Activated naive CD4-positive, alpha-beta T cell treated with anti-CD3 and anti-CD28 coated beads for 36 hours (primary cell): ENCODE measurements at places on chromosomes 2 and 18.
A peak's percentile ranks its signal among the peaks of the same experiment; 100 is the strongest.

GRCh38 chr2:11073776-11074175 is 81.5 kb upstream of the SLC66A3 start:
- no peak for DNase-seq
- no peaks in the 10 kb centered on the region for H3K36me3 ChIP-seq
- peaks cover 18% of the 10 kb centered on the region for H3K27me3 ChIP-seq
- H3K4me1 ChIP-seq: peaks cover 4% of the 10 kb centered on the region
- no peak overlapping the region for H3K27ac ChIP-seq

DNA sequence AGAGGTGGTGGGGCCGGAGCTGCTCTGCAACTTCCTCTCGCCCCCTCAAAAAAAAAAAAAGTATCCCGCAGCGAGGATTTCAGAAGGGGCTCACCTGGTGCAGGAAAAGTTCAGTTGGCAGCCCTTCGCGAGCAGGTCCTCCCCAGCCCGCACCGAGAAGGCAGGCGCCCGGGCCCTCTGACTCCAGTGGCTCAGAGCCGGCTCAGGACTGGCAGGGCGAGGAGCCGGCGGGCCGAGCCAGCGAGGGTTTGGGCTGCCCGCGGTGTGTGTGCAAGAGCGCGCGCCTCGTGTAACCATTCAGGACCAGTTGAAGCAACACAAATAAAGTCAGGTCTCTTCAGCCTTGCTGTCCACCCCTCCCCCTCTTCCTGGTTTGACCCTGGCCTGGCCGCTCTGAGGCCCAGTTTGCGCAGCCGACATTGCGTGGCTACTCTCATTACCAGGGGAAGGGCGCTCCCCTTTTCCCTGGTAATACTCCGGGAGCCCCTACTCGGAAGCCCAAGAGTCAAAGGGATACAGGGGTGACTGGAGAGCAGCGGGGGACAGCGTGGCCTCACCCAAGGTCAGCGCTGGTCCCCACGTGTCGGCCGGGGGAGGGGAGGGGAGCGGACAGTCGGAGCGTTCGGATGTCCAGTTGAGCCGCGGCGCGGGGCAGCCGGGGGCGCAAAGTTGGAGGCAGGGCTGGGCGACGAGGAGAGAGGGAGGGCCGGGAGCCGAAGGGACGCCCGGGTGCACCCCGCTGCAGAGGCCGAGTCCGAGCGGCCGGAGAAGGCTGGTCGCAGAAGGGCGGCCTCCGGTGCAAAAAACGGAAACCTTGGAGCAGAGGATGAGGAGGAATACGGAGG is 12.3 kb downstream of the EN1 start:
- peak overlapping the region; percentile 34 for H3K4me3 ChIP-seq
- H3K4me1 ChIP-seq: peaks cover 11% of the 10 kb centered on the region
- no peaks in the 10 kb centered on the region for H3K36me3 ChIP-seq
- no peak overlapping the region for H3K27ac ChIP-seq

DNA sequence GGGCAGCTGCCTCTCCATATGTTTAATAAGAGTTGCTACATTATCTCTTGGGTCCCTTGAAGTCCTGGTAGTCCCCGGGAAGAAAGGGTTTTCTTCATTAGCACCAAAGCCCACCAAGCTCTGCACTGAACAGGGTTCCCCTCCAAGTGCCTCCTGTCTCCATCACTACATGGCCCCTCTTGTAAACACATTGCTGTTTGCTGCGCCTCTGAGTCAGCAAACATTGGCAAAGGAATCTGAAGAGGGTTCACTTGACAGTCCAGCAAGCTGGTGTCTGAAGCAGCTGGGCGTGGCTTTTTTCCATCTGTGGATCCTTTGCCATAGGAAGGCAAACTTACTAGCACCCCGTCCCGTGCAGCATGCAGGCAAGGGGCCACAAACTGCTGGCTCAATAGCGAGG is 82.8 kb downstream of the TEX51 start:
- no peaks in the 10 kb centered on the region for H3K36me3 ChIP-seq
- peaks cover 3% of the 10 kb centered on the region for H3K27me3 ChIP-seq
- no peaks in the 10 kb centered on the region for H3K4me1 ChIP-seq
- DNase-seq: no peak
- H3K27ac ChIP-seq: no peak overlapping the region
- H3K4me3 ChIP-seq: no peak overlapping the region

DNA sequence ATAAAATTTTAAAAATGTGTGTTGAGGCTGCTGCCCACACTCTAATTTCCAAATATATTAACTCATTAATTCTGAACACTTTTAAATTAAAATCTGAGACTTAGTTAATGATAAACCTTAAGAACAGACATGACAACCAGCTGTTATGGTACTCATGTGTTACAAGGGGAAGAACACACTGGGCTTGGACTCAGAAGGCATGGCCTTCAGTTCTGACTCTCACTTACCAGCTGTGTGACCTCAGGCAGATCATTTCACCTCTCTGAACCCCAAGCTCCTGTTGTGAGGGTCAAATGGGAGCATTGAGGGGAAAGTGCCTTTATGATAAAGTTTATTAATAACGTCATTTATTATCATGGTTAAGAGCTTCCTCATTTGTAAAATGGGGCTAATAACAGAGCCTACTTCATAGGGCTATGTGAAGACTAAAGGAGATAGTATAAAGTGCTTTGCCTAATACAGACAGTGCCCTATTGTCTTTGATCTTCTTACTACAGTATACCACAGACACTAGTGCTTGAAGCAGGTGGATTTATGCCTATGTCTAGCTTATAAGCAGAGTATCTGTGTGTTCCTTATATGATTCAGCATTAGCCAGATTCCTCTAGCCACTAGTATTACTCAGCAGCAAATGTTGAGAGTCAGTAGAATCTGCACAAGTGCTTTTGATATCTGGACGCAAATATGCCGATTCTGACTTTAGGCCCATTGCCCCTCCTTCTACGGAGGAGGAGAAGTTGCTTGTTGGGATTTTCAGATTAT is 99.6 kb downstream of the SGPP2 start:
- DNase-seq: no peak
- H3K36me3 ChIP-seq: peaks cover 3% of the 10 kb centered on the region
- peaks cover 2% of the 10 kb centered on the region for H3K27me3 ChIP-seq
- H3K4me3 ChIP-seq: no peak overlapping the region
- H3K27ac ChIP-seq: no peak overlapping the region
- H3K4me1 ChIP-seq: no peaks in the 10 kb centered on the region

DNA sequence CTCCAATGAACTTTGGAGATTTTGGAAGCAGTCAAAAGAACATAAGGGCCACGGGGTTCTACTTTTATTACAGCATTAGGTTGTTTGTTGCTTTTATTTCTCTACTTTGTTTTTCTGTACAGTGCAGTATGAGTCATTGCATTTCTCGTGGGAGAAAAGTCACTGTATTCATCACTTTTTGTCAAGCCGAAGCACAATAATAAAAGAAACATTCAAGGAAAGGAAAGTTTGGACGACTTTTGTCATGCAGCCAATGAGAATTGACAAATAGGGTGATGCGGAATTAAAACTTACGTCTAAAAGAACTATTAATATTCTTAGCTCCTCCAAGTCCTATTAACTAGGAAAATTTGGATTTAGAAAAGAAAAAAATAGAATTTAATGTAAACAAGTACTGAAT is 209.9 kb downstream of the TMEM182 start:
- no peak overlapping the region for H3K4me3 ChIP-seq
- peaks cover 2% of the 10 kb centered on the region for H3K27me3 ChIP-seq
- no peak overlapping the region for H3K27ac ChIP-seq
- no peak for DNase-seq

DNA sequence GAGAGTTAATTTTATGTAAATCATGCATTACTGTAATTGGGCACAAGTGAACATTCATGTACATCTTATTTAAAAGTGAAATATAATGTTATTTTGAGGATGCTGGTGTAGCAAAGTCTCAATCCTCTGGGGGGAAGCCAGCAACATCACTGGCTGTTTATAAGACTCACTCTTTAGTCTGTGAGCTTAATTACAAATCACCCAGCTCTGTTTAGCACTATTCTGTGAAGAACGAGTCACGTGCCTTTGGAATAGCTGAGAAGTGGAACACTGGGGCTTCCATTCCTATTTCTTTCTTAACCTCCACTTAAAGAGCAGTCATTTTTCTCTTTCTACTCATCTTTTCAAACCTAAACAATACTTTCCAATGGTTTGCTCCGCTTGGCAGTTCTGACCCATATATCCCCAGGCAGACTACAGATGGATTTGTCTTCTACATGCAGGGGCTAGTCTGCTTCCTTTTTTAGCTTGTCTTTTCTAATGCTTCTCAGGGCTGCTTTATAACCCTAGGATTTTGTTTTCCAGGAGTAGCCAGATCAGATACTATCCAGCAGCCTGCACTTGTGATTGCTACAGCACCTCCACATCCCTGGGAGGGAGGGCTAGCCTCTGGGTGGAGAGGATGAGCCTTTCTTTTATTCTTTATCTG is 95.3 kb upstream of the CAVIN2 start:
- peaks cover 7% of the 10 kb centered on the region for H3K27me3 ChIP-seq
- no peaks in the 10 kb centered on the region for H3K36me3 ChIP-seq
- no peak overlapping the region for H3K27ac ChIP-seq
- DNase-seq: no peak
- H3K4me3 ChIP-seq: no peak overlapping the region

GRCh38 chr2:138359532-138359931 is 142.0 kb upstream of the SPOPL start:
- no peak overlapping the region for H3K27ac ChIP-seq
- no peaks in the 10 kb centered on the region for H3K4me1 ChIP-seq
- no peak for DNase-seq

- no peak for DNase-seq
- no peaks in the 10 kb centered on the region for H3K4me1 ChIP-seq
- H3K27ac ChIP-seq: no peak overlapping the region
- no peaks in the 10 kb centered on the region for H3K36me3 ChIP-seq
- H3K4me3 ChIP-seq: no peak overlapping the region
Observed at GRCh38 chr2:220936641-220937197, 635.4 kb downstream of the EPHA4 start.

DNA sequence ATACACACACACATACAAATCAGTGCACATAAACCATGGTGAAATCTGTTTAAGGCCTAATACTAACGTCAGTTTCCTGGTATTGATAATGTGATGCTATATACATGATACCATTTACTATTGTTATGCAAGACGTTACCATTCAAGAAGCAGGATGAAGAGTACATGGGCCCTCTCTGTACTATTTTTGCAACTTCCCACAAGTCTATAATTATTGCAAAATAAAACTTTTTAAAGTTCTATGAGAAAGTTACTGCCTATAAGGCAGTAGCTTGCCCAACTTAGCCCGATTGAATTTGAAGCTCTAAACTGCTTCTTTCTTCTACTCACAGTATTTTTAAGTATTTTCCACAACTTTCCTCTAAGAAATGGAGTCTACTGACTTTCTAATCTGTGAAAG is 74.0 kb downstream of the BCL2 start:
- DNase-seq: no peak
- no peaks in the 10 kb centered on the region for H3K27me3 ChIP-seq
- H3K4me1 ChIP-seq: peaks cover 50% of the 10 kb centered on the region
- peaks cover 48% of the 10 kb centered on the region for H3K36me3 ChIP-seq
